Chondrocyte (in vitro differentiated cells): ENCODE measurements at places on chromosomes 7 and 10.

GRCh38 chr7:4025694-4026615, 656.1 kb upstream of the FOXK1 start:
- DNase-seq, result no peak

GRCh38 chr7:85452674-85453073, 265.8 kb upstream of the SEMA3D start:
- DNase-seq, result no peak

DNA sequence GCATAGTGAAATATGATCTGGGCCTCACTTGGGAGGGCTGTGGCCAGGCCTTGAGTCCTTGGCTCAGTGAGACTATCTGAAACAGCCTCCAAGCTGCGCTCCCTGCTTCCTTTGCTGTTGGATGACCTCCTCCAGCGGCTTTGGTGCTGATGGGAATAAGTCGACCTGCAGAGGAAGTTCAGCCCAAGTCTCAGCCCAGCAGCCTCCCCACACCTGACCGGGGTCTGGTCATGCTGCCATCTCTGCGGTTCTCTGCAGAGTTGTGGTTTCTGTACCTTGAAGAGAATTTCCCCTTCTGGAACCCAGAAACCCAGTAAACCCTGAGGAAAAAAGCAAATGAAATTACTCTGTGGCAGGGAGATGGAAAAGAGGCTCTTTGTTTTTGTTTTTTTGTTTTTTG, 4.6 kb upstream of the RBAK start:
- no peak for DNase-seq

DNA sequence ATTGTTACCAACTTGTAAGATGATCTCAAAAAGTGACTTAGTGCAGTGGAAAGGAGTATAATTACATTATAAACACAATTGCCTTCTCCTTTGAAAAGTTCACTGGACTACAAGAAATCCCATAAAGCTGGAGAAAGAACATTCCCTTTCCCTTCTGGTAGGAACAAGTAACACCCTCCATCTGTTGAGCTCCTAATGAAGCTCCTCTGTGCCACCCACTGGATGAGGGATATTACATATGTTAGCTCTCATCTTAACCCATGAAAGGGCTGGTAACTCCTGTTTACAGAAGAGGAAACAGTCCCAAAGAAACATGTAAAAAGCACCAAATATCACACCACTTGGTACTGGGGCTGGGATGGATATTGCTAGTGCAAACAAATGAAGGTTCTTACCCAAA, 8.1 kb downstream of the PGAM1 start:
- no peak for DNase-seq

- no peak for DNase-seq
Observed at GRCh38 chr7:96949766-96950165, 55.6 kb upstream of the DLX6 start.

- DNase-seq, result no peak
Observed at GRCh38 chr10:83346266-83346910, 792.9 kb upstream of the GHITM start.

DNA sequence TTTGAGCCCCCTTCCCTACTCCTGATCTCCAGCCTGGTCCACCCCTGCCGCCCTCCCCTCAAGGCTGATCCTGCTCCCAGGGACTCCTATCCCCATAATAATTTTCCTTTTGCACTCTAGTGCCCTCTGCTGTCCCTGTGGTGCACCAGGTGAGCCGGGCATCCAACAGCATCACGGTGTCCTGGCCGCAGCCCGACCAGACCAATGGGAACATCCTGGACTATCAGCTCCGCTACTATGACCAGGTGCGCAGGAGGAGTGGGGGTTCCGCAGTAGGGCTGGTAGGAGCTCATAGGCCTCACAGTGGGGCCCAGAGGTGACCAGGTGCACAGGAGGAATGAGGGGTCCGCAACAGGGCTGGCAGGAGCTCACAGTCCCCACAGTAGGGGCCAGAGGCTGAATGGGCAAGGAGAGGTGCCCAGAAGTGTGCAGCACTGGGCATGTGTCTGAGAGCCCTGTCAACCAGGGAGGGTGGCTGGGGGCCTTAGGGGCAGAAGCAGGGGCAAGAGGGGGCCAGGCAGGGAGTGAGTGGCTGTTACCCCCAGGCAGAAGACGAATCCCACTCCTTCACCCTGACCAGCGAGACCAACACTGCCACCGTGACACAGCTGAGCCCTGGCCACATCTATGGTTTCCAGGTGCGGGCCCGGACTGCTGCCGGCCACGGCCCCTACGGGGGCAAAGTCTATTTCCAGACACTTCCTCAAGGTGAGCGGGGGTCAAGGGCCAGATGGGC, 11.7 kb downstream of the EPHB6 start:
- no peak for DNase-seq

DNA sequence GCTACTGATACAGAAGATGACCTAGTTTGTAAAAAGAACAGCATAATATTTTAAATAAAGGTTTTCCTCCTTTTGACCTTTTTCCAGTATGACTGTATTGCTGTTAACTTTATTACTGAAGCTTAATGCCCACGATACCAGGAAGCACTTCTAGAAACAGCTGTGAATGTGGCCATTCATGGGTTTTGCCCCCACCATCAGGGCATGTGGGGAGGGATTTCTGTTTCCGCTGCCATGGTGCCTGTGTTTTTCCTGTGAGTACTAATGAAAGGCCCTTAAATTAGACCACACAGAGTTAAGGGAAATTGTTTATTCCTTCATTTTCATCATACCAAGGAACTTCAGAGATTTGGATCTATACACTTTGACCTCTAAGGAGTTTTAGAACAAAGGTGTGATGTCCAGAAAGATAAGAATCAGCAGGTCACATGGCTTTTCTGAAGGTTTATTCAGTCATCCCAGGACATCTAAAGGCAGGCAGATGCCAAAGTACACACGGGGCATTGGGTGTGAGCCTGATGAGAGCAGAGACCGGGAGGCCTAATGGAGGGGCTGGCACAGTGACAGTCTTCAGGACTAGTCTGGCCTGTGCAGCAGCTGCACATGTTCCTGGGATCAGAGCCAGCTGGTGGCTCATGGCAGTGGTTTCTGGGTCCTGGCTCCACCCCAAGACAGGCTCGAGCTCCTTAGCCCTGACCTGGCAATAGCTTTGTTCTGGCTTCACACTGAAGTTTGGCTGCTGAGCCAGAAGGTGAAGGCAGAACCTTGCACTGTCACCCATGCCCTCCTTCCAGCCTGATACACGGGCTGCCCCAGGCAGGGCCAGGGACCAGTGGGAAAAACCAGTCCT, 190.9 kb downstream of the REEP3 start:
- no peak for DNase-seq

DNA sequence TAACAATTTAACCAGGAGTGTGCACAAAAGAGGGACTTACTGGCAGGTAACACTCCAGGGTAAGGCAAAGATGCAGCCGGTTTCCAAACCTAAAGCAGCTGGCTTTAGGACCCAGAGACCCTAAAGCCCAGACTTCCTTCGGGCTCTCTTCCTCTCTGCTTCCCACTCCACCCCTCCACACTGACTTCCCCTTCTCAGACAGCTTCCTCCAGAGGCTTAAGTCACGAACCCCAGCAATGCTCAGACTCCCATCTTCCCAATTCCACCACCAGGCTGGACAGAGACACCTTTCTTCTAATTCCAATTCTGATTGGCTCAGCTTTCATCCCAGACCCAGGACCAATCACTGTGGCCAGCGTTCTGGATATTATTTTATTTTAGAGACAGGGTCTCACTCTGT, 24.8 kb downstream of the STYXL1 start:
- DNase-seq, result no peak

GRCh38 chr10:48494611-48495010, 110.3 kb downstream of the ARHGAP22 start:
- DNase-seq, result peak; percentile 33

- DNase-seq, result no peak
Observed at GRCh38 chr10:93501650-93502049, 5.2 kb downstream of the CEP55 start.

DNA sequence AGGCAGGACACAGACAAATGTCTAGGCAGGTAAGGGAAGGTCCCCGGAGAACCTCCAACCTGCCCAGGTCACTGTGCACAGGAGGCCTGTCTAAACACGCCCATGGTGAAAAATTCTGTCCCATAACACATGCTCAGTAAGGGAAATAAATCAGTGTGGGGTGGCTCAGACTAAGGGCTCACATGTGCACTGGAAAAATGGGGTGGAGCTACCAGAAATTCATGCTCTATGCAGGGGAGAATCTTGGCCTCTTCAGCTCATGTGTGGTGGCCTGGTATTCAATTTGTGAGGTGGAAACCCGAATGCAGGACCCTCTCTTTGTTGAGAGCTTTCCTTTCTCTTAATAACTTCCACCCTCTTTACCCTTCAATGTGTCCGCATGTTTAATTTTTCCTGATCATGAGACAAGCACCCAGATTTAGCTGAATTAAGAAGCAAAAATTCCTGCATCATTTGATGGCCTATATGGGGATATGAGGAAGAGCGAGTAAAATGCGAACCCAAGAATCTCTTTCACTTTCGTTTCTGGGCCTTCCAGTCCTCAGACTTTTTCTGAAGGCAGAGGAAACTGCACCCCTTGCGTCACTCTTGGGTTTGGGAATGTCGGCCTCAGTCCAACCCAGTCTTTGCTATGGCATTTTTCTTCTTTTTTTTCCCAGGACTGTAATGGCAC, 163.2 kb downstream of the DGKB start:
- no peak for DNase-seq

DNA sequence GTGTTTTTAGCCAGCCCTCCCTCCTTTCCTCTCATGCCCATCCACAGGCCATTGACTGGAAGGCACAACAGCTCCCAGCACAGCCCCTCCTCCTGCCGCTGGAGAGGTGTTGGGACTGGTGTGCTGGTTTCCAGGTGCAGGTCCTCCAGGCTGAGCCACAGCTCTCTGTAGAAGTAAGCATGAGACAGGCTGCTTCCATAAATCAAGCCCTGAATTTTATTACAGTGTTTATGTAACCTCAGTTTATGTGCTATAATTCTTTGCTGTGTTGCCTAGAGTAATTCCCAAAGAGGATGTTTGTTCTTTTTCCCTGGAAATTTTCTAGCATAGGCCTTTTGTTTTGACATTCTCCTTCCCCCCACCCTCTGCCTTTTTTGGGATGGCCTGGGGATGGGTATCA, 445.8 kb downstream of the AUTS2 start:
- no peak for DNase-seq

- DNase-seq, result no peak
Observed at GRCh38 chr10:95472304-95473088, 88.7 kb downstream of the SORBS1 start.

DNA sequence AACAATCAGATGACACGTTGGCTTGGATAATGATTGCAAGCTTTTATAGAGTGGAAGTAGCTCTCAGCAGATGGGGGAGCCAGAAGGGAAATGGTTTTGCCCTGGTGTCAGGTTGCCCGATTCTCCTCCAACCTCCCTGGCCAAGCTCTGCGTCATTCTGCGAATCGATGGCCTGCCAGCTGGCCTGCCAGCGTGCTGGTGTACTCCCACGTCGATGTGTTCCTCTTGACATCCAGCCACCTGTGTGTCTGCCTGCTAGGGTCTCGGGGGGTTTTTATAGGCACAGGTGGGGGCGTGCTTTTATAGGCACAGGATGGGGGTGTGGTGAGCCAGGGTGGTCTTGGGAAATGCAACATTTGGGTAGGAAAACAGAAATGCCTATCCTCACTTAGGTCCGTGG, 4.6 kb downstream of the NET1 start:
- no peak for DNase-seq

DNA sequence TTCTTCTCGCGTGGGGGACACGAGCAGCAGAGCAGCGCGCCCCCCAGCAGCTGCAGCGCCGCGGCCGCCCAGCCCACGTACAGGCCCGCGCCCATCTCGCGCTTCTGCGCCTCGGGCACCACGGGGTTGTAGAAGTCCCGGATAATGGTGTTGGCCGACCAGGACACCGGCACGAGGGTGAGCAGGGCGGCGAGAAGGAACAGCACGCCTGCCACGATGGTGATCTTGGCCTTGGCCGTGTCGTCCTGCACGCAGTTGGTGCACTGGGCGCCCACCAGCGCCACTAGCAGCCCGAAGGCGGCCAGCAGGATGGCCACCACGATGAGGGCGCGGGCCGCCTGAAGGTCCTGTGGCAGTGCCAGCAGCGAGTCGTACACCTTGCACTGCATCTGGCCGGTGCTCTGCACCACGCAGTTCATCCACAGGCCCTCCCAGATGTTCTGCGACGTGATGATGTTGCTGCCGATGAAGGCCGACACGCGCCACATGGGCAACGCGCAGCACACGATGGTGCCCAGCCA, 529 bp downstream of the CLDN3 start:
- DNase-seq, result peak; percentile 92
